ENCODE measurements at places on chromosomes 2 and 18. TPM values are rescaled to one million over a fixed set of nuclear protein-coding genes. Genes with fewer than 3 reads are reported as not detected.

DNA sequence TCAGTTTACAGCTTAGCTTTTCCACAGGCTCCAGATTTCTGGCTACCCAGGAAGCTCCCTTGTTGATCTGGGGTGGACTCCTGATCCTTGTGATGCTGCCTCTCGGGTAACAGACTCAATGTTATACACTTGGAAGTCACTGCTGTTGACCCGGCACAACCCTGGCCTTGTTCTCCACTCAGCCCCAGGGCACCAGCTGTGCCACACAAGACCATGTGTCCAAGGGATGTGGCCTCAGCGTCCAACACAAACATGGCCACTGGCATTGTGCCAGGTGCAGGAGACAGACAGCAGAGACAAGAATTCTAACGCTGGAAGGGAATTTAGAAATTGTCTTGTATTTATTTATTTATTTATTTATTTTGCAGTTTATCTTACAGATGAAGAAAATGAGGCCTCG lies 39.0 kb upstream of the PPP4R1 start:
- no peak overlapping the region for H3K4me3 ChIP-seq
- no peaks in the 10 kb centered on the region for H3K27me3 ChIP-seq
- H3K36me3 ChIP-seq = no peaks in the 10 kb centered on the region
- H3K27ac ChIP-seq = no peak overlapping the region
- no peaks in the 10 kb centered on the region for H3K4me1 ChIP-seq
- DNase-seq = no peak

Gene CGREF1
- 6.6 TPM for total RNA-seq

Gene CCDC85A
- not detected for total RNA-seq

Gene HMSD
- total RNA-seq = 25.0 TPM

DNA sequence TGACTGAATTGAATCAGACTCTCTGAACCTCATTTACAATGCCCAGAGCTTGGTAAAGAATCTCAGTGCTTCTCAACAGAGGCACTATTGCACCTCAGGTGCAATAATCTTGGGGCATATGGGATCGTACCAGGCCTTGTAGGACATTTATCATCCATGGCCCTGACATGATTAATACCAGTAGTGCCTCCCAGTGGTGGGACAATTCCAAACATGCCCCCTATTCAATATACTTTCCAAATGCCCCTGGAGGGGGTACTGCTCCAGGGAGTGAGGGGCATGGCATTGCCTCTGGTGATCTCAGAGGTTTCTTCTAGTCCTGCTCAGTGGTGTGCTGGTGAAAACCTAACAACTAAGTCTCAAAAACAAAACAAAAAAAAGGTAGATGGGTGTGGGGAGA lies 174.9 kb upstream of the SMAD2 start:
- no peak for DNase-seq
- H3K36me3 ChIP-seq = no peaks in the 10 kb centered on the region
- H3K4me1 ChIP-seq = no peaks in the 10 kb centered on the region
- H3K27ac ChIP-seq = no peak overlapping the region
- H3K4me3 ChIP-seq = no peak overlapping the region

DNA sequence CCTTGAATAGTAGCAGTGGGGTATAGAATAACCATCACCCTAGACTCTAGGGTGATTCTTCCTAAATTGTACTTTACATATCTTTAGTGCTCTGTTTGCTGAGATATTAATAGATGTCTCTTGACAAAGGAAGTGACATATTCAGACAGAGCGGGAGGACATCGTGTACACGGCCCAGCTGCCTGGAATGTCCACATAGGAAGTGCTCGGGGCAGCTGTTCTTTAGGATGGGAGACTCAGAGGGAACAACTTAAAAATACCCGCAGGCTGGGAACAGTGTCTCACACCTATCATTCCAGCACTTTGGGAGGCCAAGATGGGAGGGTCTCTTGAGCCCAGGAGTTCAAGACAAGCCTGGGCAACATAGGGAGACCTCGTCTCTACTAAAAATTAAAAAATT lies 206.1 kb downstream of the FAM210A start:
- H3K27ac ChIP-seq = no peak overlapping the region
- H3K27me3 ChIP-seq = no peaks in the 10 kb centered on the region
- DNase-seq = no peak
- H3K4me3 ChIP-seq = no peak overlapping the region
- H3K36me3 ChIP-seq = peaks cover 15% of the 10 kb centered on the region
- peaks cover 10% of the 10 kb centered on the region for H3K4me1 ChIP-seq

GRCh38 chr18:78073275-78073674 lies 823.6 kb downstream of the GALR1 start:
- no peak for DNase-seq
- no peaks in the 10 kb centered on the region for H3K36me3 ChIP-seq

- no peaks in the 10 kb centered on the region for H3K36me3 ChIP-seq
- DNase-seq = no peak
- no peak overlapping the region for H3K27ac ChIP-seq
- H3K4me3 ChIP-seq = no peak overlapping the region
- H3K27me3 ChIP-seq = peaks cover 2% of the 10 kb centered on the region
These were observed 21.7 kb downstream of the SULT1C4 start for GRCh38 chr2:108399479-108399878.
